ENCODE measurements at places on chromosomes 5 and 9. TPM values are rescaled to one million over a fixed set of nuclear protein-coding genes. Genes with fewer than 3 reads are reported as not detected.
A peak's percentile ranks its signal among the peaks of the same experiment; 100 is the strongest.

Gene ISL1
- total RNA-seq: not detected

Gene SPINK4
- not detected for total RNA-seq

Gene NMUR2
- total RNA-seq: not detected

Gene SMU1
- total RNA-seq: 28.6 TPM

Gene DAB2
- total RNA-seq: not detected

Gene MEIKIN
- not detected for total RNA-seq

DNA sequence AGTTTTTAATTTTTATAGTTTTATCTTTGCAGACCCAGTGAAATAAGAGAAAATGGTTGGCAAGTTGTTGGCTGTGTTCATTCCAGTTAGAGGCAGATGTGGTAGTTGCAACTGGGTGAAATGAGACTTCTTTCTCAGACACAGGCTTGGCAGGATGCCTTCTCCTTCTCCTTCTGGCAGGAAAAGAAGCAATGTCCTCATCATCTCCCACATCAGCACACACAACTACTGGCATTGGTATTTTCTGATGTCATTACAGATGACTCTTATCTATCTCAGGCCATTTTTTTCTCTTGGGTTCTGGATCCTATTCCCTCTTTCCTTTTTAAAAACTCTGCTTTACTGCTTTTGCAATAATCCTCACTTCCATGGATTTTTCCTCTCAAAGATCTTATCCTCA, 103.3 kb upstream of the EDIL3 start:
- H3K4me1 ChIP-seq: no peaks in the 10 kb centered on the region
- H3K27ac ChIP-seq: no peak overlapping the region
- no peaks in the 10 kb centered on the region for H3K27me3 ChIP-seq
- no peak overlapping the region for H3K4me3 ChIP-seq

DNA sequence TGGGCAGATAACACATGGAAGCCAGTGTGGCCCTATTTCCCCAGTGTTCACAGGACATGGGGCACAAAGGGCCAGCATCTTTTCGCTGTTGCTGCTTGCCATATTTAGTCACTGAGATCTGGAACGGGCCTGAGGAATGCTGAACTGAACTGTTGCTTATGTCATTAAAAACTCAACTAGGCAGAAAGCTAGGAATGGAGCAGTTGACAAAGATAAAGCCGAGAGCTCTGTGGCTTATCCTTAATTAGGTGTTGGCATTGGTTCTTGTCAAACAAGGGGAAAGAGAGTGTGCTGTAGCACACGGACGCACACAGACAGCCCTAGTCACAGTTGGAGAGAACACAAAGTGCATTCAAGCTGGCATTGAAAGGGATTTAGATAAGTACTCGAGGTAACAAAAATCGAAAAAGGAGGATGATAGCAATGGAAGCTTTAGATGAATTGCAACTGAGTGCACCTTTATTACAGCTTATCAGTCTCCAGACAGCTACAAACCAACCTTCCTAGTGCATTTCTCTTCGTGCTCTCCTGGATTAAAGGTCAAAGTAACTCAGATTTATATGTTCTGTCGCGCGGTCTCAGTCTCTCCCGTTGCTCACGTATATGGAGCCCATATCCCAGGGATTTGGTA, 450.2 kb upstream of the ZNF608 start:
- no peaks in the 10 kb centered on the region for H3K27me3 ChIP-seq
- no peaks in the 10 kb centered on the region for H3K36me3 ChIP-seq
- peaks cover 3% of the 10 kb centered on the region for H3K4me1 ChIP-seq

DNA sequence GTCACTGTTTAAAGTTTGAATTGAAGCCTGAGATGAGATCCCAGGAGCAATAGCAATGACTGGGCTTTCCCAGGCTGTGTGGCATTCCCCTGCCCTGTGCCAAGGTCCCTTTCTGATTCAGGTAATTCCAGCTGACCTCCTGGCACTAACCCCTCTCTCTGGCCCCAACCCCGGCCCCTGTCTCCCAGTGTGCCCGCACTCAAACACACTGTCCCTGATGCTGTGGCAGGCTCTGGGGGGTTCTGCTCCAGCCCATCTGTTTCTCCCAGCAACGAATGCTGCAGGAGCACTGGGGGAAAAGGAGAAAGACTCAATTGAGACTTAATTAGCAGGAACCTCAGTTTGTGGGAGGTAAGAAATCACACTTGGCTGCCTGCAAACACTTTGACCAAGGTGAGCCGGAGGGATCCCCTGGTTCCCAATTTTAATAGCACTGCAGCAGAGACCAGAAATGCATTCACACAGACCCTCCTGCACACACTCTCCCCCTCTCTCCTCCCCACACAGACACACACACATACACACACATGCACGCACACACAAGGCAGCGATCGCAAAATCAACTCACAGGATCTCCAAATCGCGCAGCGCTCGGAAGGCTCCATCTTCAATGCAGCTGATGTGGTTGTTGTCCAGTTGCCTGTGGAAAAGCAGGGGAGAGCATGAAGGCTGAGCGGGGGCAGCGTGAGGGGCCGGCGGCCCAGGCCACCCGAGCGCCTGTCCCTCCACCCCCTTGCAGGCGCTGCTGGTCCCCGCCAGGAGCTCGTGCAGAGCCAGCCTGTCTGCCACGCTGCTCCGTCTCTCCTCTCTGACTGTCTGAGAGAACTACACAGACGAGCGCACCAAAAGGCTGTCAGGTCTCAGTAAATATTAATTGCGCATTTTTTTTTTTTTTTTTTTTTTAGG, 265.1 kb upstream of the PANK3 start:
- H3K36me3 ChIP-seq: no peaks in the 10 kb centered on the region
- no peak for DNase-seq
- no peak overlapping the region for H3K27ac ChIP-seq
- no peaks in the 10 kb centered on the region for H3K4me1 ChIP-seq
- H3K27me3 ChIP-seq: peaks cover 14% of the 10 kb centered on the region

GRCh38 chr5:168681556-168682183, 102.5 kb upstream of the PANK3 start:
- peak overlapping the region; percentile 39 for H3K27ac ChIP-seq
- DNase-seq: peak; percentile 58
- H3K4me3 ChIP-seq: no peak overlapping the region
- H3K4me1 ChIP-seq: peaks cover 11% of the 10 kb centered on the region
- H3K36me3 ChIP-seq: no peaks in the 10 kb centered on the region
- H3K27me3 ChIP-seq: no peaks in the 10 kb centered on the region

- H3K27me3 ChIP-seq: no peaks in the 10 kb centered on the region
- no peak for DNase-seq
- H3K27ac ChIP-seq: no peak overlapping the region
These were observed 27.3 kb downstream of the F2RL2 start for GRCh38 chr5:76595755-76596481.

DNA sequence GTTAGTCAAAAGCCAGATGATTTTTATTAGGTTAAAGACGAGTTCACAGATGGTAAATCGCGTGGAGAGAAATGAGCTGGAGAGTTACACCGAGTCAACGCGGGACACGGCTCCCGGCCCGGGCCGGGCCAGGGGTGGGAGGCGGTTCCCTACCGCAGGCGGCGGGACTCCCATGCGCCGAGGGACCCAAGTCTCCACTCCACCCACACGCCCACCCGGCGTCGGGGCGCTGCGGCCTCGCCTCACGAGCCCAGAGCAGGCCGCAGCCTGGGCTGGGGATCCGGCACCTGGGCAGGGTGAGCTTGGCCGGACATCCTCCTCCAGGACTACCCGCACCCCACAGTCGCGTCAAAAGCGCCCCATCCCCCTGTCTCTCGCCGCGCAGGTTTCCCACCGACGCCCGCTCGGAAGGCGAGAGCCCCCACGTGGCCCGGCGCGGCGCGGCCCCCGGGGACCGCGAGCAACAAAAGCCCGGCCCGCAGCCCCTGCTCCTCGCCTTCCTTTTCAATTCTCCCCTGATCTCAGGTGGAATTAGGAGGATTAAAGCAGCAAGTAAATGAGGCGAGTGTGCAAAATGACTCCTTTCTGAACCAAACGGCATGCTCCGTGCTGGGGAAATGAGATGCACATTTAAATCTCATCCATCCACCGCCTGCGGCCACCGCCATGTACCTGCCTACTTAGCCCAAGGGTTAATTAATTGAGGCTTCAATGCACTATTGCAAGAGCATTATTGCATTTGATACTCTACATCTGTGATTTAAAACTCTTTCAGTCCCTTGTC, 196.5 kb upstream of the TBCA start:
- no peaks in the 10 kb centered on the region for H3K36me3 ChIP-seq
- peak overlapping the region; percentile 67 for H3K4me3 ChIP-seq
- no peak overlapping the region for H3K27ac ChIP-seq
- H3K27me3 ChIP-seq: peaks cover 62% of the 10 kb centered on the region

DNA sequence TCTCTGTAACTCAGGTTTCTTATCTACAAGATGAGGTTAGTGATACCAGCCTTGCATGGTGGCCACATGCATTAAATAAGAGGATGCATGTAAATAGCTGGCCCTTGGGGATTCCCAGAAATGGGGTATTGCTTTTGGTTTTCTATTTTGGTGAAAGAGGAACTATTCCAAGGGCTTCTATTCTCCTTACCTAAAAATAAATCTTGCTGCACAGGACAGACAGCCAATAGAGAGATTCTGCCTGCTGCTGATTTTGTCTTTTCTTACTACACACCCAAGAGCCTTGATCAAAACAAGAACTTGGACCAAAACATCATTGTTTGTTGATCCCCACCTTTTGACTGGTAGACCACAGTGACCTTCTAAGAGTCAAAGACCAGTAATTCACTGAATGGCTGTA, 161.8 kb downstream of the PJA2 start:
- no peaks in the 10 kb centered on the region for H3K27me3 ChIP-seq
- no peaks in the 10 kb centered on the region for H3K36me3 ChIP-seq
- no peak for DNase-seq
- H3K27ac ChIP-seq: no peak overlapping the region

DNA sequence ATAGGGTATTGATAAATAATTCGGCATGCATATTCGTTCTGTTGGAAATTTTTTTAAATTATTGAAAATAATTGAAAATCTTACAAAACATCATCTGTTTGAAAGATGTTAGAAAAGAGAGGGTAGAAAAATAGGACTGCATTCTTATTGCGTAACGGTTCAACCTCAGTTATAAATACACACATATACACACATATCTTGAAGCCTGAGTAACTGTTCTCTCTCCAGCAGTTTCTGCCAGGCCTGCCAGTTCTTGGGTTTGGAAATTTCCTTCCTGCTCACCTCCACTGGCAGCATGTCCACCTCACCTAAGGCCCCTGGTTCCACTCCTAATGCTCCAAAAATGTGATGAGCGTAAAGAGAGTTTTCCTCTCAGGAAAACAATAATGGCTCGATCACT, 9.1 kb downstream of the SPATA31E1 start:
- H3K27ac ChIP-seq: no peak overlapping the region
- DNase-seq: peak; percentile 30
- no peak overlapping the region for H3K4me3 ChIP-seq
- no peaks in the 10 kb centered on the region for H3K4me1 ChIP-seq

DNA sequence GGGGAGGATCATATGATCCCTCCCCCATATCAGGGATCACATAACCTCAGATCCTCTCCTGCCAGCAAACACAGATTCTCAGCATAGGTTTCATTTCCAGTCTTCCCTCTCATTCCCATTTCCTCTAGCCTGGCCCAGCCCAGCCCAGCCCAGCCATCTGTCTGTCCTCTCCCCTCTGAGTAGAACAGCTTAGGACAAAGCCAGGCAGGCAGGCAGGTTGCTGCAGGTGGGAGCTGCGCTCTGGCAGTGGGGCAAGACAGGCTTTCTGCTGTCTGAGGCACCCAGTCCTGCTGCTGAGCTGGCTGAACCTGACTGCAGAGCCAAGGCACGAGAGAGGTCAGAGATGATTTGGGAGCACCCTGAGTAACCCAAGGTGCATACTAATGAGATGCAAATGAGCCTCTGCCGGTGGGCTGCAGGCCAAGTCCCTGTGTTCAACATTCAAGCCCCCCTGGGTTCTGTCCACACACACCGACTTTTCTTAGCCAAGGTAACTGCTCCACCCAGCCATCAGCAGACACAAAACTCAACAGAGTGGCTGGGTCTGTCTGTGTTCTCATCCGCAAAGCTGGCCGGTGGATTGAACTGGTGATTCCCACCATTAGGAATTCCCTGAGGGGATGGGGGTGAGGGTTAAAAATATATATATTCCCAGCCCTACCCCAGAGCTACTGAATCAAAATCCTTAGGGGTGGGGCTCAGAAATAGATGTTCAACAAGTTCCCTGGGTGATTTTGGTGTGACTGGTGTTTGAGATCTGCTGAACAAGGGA, 9.1 kb downstream of the FAT2 start:
- no peak overlapping the region for H3K4me3 ChIP-seq
- no peak overlapping the region for H3K27ac ChIP-seq
- H3K4me1 ChIP-seq: peaks cover 2% of the 10 kb centered on the region
- no peaks in the 10 kb centered on the region for H3K36me3 ChIP-seq
- DNase-seq: no peak

- H3K36me3 ChIP-seq: no peaks in the 10 kb centered on the region
- no peak overlapping the region for H3K4me3 ChIP-seq
- no peak overlapping the region for H3K27ac ChIP-seq
- peaks cover 6% of the 10 kb centered on the region for H3K4me1 ChIP-seq
- no peak for DNase-seq
These were observed 24.0 kb upstream of the SLC9A3 start for GRCh38 chr5:548256-548655.

DNA sequence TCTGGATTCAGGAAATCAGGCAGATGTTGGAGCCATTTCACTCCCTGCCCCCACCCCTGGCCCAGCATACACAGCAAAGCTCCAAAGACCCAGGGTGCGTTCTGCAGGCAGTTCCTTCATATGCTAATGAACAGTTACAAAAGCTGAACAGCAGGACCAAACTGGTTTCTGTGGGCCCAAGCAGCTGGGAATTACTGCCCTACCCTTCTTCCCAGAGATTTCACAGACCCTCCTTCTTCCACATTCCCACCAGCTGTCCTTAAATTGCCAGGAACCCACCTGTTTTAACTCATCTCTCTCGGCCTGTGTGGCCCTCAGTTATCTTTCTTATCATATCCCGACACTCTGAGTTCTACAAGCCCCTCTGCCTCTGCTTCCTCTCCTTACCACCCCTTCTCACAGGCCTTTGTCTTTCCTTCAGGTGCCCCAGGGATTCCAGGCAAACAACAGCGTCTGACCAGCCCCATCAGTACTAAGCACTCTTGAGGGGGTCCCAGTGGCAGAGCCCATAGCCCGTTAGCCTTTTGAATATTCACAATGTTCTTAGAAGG, 10.6 kb upstream of the F2RL1 start:
- no peaks in the 10 kb centered on the region for H3K27me3 ChIP-seq
- H3K4me3 ChIP-seq: no peak overlapping the region

- H3K4me3 ChIP-seq: no peak overlapping the region
- H3K27ac ChIP-seq: no peak overlapping the region
- no peaks in the 10 kb centered on the region for H3K36me3 ChIP-seq
- no peak for DNase-seq
- H3K27me3 ChIP-seq: peaks cover 2% of the 10 kb centered on the region
- no peaks in the 10 kb centered on the region for H3K4me1 ChIP-seq
These were observed 139.1 kb upstream of the MYO10 start for GRCh38 chr5:17075236-17075635.
